AG04450 (cell line): ENCODE measurements at places on chromosomes 6 and 20. TPM values are rescaled to one million over a fixed set of nuclear protein-coding genes. Genes with fewer than 3 reads are reported as not detected.

NHLRC1 gene
- polyA plus RNA-seq, result 1.4 TPM in 2 replicates

SLPI gene
- polyA plus RNA-seq, result not detected in 2 replicates

- DNase-seq, result no peak
These were observed 719.5 kb upstream of the GJE1 start for GRCh38 chr6:141413196-141413595.

GRCh38 chr20:22370137-22370536 is 214.2 kb downstream of the FOXA2 start:
- no peak for DNase-seq

GRCh38 chr20:24153101-24154040 is 164.8 kb upstream of the GGTLC1 start:
- DNase-seq, result no peak

- no peak for DNase-seq
These were observed 83.7 kb downstream of the CHMP4B start for GRCh38 chr20:33894798-33895197.

- DNase-seq, result no peak
These were observed 69.4 kb downstream of the CPNE5 start for GRCh38 chr6:36769676-36770499.

DNA sequence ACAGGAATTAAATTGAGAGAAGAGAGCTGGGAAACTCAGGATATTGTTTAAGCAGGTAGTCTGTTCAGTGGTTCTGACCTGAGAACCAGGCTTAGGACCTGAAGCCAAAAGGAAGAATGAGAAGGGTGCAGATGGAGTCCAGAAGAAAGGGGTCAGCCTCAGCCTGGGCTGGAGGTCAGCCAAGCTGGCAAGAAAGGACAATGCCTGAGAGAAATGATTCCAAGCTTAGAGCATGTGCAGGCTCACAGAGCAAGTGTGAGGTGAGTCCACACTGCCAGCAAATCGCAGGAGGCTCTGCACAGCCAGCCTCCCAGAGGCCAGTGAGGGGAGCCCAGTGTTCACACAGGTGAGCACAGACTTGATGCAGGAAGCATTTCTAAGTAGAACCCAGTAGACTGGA is 47.3 kb downstream of the DAAM2 start:
- DNase-seq, result no peak

DNA sequence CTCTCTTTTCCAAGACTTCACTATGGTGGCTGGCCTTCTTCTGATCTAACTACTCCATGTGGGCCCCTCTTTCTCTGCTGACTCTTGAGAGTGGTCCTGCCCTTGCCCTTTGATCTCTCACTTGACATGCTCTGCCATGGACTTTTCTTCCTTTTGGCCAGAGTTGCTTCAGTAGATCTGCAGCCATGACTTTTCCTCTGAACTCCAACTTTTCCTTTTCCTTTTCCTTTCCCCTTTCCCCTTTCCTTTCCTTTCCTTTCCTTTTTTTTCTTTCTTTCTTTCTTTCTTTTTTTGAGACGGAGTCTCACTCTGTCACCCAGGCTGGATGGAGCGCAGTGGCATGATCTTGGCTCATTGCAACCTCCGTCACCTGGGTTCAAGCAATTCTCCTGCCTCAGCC is 88.5 kb downstream of the JAG1 start:
- DNase-seq, result no peak

- DNase-seq, result no peak
These were observed 104.7 kb downstream of the PXDC1 start for GRCh38 chr6:3646616-3647362.
